Right lobe of liver (tissue), 6 donors: ENCODE measurements at places on chromosomes 7 and 10.

- no peak for DNase-seq
Measured at GRCh38 chr10:129766611-129767550, 197.2 kb downstream of the EBF3 start.

DNA sequence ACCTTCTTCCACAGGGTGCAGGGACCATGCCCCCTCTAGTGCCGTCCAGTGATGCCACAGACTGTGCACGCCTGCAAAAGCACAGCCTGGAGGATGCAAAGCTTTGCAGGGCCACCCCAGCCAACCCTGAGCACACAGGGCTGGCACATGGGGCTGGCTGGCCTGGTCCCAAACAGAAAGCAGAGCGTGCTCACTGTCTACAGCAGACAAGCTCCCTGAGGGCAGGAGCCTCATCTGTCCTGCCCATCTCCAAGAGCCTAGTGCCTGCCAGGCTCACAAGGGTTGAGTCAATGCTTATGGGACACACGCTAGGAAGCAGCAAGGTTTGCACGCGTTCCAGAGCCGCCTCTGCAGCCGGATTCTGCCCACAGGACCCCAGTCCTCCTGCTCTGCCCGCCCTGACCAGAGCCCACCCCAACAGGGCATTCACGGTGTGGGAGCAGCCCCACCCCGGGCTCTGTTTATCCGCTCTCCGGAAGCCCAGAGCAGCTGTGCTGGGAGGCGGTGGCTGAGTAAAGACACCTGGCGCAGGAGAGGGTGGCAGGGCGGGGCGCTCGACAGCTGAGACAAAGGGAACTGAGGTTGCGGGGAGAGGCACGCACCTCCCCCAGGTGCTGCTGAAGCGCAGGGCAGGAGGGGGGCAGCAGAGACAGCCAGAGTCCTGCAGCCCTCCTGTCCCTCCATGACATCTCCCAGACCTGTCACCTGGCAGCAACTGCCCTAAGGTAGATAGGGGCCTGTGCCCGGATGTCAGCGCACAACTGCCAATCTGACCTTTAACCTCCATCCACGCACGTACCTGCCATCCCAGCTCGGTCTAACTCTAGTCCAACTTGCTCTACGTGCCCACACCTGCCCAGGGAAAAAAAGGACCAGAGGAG lies 4.3 kb downstream of the KCNH2 start:
- no peak for DNase-seq

GRCh38 chr7:88101769-88102168 lies 118.1 kb downstream of the SRI start:
- DNase-seq: no peak

DNA sequence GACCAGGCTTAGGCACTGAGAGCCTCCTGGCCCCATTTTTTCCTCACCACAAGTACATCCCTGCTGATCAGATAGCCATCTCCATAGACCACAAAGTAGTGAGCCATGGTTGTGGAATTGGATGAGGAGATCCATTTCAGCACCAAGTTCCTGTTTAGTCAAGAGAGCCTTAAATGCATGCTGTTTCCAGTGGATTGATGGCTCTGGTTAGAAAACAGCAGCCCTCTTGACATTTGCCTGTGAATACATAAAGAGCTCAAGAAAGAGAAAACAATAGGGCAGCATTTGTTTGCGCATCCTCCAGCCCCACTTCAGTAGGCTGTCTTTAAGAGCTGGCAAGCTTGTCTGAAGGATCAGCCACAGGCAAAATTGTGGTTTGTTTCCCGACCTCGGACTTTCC lies 251.2 kb downstream of the POU6F2 start:
- DNase-seq: no peak

DNA sequence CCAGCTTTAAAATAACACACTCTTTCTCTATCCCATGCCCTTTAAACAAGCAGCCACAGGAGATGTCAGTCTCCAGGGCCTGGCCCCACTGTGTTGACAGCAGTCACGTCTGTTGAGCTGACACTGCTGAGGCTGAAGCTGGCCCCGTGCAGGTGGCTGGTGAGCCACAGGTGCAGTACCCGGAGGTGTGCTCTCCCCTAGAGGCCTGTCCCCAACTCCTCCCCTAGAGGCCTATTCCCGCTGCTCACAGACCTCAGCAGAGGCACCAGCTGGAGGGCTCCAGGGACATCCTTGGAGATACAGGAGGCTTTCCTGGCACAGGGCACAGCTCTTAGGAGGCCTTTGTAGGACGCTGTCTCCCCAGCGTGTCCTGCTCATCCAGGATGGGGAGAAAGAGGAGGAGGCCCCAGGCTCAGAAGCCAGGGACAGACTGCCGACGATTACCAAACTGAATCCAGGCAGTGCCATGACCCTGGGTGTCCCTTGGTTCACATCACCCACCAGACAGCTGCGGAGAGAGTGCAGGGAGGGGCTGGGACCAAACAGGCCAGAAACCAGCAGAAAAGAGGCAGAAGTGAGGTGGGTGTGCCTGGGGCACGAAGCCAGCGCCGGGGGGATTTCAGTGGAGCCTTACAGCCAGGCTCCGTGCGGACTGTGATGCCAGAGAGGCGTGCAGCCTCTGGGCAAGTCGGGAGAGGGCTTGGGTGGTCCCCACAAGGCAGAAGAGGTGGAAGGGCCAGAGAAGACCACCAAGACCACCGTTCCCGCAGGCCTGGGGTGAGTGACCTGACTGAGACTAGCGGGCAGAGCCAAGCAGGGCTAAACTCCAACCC lies 18.5 kb upstream of the TTYH3 start:
- DNase-seq: no peak

GRCh38 chr10:22246680-22247391 lies 29.0 kb upstream of the EBLN1 start:
- no peak for DNase-seq

GRCh38 chr10:24039897-24040296 lies 169.0 kb upstream of the KIAA1217 start:
- DNase-seq: no peak

GRCh38 chr7:132551439-132551838 lies 24.8 kb downstream of the PLXNA4 start:
- DNase-seq: no peak

DNA sequence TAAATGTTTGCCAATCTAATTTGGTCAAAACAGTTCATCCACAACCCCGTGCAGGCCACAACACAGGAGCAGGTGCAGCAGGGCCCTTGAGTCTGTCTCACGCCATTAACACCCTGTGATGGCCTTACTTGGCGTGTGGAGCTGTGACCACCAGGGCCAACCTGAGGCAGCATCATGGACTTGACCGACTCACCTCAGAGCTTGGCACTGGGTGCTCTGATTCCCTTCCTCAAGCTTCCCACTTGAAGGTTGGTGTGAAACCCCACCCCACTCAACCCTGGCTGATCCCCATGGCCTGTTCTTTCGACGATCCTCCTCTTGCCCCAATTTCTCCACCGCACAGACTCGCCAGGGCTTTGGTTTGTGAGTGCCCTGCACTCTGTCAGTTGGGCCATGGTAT lies 623.1 kb downstream of the PTPRN2 start:
- DNase-seq: no peak

DNA sequence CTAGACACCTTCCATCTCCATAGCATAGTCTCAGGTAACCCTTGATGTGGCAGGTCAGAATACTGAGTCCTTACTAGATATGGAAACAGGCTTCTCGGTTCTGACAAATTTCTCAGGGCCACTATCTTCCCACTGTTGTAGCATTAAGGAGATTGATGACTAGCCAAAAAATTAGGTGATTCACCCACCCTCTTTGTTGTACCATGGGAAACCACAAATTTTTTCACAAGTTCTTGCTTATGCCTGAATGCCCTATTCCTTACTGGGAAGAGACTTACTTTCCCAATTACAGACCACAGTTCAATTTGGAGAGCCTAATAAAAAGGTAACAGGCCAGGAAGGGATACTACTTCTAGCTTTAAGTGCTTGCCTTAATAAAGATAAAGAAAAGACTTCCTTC lies 948.8 kb downstream of the GRM8 start:
- no peak for DNase-seq

- no peak for DNase-seq
Measured at GRCh38 chr7:120677535-120677934, 180.4 kb downstream of the TSPAN12 start.

DNA sequence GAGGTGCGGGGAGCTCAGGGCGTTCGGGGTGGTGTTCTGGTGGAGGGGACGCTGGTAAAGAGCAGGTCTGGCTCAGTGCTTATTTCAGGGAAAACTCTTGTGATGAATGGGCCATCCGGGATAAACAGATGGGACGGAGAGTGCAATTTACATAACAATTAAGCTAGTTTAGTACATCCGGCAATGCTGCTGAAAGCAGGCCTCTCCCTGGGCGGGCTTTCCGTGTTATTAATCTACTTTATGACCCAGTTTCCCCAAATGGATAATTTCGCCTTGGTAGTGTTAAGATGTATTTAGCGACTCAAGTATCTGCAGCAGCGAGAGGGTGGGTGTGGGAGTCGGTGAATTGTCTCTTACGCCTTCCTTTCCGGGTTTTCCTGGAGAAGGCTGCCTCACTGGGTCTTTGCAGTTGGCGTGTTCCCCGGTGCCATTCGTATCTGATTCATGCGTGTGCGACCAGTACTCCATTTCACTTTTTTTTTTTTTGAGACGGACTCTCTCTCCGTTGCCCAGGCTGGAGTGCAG lies 25.2 kb downstream of the FOXK1 start:
- no peak for DNase-seq
